ENCODE measurements at places on chromosomes 1 and 21.
A peak's percentile ranks its signal among the peaks of the same experiment; 100 is the strongest.

- H3K4me3 ChIP-seq = no peak overlapping the region
- peaks cover 2% of the 10 kb centered on the region for H3K4me1 ChIP-seq
- DNase-seq = no peak
Observed at GRCh38 chr1:172338295-172338735, 82.2 kb upstream of the C1orf105 start.

DNA sequence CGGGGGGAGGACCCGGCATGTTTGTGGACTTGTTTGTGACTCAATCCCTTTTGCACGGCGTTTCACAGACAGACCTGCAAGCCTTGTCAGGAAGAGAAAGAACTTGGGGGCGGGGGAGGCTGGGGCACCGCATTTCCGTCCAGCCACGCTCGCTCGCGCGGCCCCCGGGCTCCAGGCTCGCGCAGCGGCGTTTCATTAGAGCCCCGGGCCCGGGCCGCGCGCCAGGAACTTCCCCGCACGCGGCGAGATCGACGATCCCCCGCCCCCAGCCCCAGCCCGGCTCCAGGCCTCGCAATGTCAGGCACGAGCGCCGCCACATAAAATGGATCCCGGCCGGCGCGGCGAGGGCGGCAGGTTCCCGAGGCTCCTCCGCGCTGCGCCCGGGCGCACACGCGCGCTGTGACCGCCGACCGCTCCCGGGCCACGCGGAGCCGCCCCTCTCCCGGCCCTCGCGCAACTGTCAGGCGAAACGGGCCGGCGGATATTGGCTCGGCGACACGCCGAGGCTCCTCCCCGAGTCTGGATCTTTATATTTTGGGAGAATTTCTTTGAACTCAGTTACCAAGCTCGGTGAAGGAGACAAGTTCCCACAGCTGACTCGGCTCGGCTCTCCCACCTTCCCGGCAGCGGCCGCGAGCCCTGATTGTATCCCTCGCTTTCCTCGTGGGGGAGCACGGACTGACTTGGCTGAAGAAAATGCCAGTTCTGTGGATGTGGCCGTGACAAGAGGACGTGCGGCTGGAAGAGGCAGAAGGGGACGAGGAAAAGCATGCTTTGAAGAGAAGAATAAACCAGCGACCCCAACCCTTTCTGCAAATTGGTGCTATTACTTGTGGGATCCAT is at the start of gene KIF26B:
Gene KIF26B (plus strand): TSS at position 557 of the 843 bp plus-strand sequence. CDS start 440 bp downstream, outside the sequence.
- H3K27ac ChIP-seq = no peak within 1 kb of the TSS
- peak within 1 kb of the TSS; percentile 92 for H3K4me3 ChIP-seq

DNA sequence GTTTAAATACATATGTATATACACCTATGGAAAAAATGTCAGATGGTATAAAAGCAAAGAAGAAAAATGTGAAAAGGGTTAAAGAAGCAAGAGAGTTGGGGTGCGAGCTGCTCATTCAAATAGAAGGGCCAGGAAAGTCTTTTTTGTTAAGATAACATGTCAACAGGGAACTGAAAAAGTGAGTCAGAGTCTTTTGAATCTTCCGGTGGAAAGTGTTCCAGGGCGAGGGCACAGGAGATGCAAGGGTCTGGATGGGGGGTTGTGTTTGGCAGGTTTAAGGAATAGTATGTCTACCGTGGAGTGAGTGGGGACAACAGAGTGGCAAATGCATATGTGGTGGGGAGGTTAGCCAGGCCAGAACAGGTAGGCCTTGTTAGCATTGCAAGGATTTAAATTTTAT is 22.2 kb upstream of the GNG12 start:
- H3K27me3 ChIP-seq = peaks cover 16% of the 10 kb centered on the region
- DNase-seq = no peak

GRCh38 chr21:45244799-45245340 is 42.8 kb downstream of the POFUT2 start:
- H3K27ac ChIP-seq = no peak overlapping the region
- H3K36me3 ChIP-seq = peaks cover 6% of the 10 kb centered on the region
- no peak overlapping the region for H3K4me3 ChIP-seq
- peaks cover 4% of the 10 kb centered on the region for H3K27me3 ChIP-seq
- DNase-seq = no peak
- no peaks in the 10 kb centered on the region for H3K4me1 ChIP-seq

DNA sequence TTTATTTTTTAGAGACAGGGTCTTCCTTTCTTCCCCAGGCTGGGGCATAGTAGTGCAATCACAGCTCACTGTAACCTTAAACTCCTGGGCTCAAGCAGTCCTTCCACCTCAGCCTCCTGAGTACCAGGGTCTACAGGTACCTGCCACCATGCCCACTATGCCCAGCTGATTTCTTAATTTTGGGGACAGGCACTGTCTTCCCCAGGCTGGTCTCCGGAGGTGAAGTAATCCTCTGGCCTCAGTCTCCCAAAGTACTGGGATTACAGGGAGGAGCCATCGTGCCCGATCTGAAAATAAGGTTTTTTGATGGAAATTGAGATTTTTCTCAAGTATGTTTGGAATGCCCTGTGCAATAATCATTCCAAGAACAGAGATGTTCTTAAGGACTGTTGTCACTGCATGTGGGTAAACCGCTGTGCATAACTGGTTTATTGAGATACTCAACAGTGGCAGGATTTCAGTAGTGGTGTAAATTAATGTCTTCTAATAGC is 934 bp upstream of the MSH4 start:
- H3K27ac ChIP-seq = no peak overlapping the region
- H3K4me1 ChIP-seq = peaks cover 24% of the 10 kb centered on the region
- H3K4me3 ChIP-seq = no peak overlapping the region
- no peak for DNase-seq
- peaks cover 82% of the 10 kb centered on the region for H3K36me3 ChIP-seq

GRCh38 chr1:226428791-226429461 is 21.0 kb upstream of the PARP1 start:
- no peaks in the 10 kb centered on the region for H3K27me3 ChIP-seq
- no peak overlapping the region for H3K27ac ChIP-seq
- peak overlapping the region; percentile 51 for H3K4me3 ChIP-seq
- DNase-seq = no peak
- H3K36me3 ChIP-seq = no peaks in the 10 kb centered on the region

DNA sequence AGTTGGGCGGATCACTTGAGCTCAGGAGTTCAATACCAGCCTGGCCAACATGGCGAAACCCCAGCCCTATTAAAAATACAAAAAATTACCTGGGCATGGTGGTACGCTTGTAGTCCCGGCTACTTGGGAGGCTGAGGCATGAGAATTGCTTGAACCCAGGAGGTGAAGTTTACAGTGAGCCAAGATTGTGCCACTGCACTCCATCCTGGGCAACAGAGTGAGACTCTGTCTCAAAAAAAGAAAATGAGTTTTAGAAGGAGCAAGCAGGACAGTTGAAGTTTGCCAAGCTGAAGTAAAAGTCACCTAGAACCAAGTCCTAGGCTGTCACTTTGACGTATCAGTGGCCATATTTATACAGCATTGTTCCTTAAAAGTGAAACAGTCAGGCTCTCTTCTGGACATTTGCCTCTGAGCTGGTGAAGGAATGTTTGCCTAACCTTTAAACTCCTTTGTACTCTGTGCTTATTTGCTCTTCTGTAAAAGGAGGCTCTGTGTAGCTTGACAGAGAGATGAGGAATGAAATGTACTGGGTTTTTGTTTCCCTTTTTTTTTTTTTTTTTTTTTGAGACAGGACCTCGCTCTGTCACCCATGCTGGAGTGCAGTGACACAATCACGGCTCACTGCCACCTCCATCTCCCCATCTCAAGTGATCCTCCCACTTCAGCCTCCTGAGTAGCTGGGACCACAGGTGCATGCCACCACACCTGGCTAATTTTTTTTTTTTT is 2.8 kb downstream of the RAB4A start:
- H3K4me1 ChIP-seq = peaks cover 23% of the 10 kb centered on the region
- H3K27me3 ChIP-seq = no peaks in the 10 kb centered on the region
- no peak overlapping the region for H3K27ac ChIP-seq

DNA sequence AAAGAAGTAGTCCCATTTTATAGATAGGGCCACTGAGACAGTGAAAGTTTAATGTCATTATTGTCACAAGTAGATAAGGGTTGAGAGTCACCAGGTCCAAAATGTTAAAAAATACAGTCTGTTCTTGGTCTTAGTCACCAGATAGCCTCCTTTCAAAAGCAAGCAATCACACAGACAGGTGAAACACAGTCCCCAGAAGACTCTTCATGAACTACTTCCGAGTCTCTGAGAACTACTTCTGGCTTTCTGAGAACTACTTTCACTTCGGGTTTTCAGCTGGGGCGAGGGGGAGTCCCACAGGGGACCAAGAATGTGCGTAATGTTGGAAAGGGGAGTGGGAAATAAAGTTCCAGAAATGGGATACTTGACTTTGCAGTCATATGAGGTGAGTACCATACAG is 143.2 kb downstream of the HHIPL2 start:
- no peaks in the 10 kb centered on the region for H3K36me3 ChIP-seq
- H3K4me3 ChIP-seq = peak overlapping the region; percentile 72
- H3K27me3 ChIP-seq = no peaks in the 10 kb centered on the region

GRCh38 chr1:116877141-116877818 is 32.4 kb upstream of the PTGFRN start:
- H3K4me3 ChIP-seq = no peak overlapping the region
- DNase-seq = no peak
- peak overlapping the region; percentile 27 for H3K27ac ChIP-seq
- H3K27me3 ChIP-seq = no peaks in the 10 kb centered on the region

DNA sequence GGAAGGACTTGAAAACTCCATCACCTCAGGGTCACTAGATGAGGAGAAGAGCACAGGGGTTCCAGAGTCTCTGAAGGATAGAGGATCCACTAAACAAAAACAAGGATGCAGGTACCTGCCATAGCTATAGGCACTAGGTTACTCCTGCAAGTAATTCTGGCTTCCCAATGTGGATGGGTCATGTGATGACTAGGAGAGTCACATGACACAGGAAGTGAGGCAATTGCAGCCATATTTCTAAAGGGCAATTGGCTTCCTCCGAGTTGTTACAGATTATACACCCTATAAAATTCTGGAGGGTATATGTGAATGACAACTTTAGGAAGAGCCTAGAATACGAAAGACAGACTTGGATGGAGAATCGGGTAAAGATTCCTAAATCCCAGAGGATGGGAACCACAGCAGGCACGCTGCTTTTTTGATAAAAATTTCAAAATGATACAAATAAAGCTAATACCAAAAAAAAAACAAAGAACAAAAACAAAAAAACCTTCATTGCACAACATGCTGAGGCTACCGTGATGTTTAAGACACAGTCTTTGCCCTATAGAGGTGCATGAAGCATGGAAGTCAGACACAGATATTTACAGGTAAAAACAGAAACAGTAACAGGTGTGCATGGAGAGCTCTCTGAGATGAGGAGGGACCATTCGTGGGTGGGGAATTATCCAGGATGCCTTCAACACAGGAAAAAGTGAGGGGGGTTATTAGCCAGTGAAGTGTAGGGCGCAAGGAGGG is 10.5 kb downstream of the MTX1 start:
- H3K36me3 ChIP-seq = no peaks in the 10 kb centered on the region
- no peak for DNase-seq
- no peak overlapping the region for H3K4me3 ChIP-seq
- peak overlapping the region; percentile 61 for H3K27ac ChIP-seq

DNA sequence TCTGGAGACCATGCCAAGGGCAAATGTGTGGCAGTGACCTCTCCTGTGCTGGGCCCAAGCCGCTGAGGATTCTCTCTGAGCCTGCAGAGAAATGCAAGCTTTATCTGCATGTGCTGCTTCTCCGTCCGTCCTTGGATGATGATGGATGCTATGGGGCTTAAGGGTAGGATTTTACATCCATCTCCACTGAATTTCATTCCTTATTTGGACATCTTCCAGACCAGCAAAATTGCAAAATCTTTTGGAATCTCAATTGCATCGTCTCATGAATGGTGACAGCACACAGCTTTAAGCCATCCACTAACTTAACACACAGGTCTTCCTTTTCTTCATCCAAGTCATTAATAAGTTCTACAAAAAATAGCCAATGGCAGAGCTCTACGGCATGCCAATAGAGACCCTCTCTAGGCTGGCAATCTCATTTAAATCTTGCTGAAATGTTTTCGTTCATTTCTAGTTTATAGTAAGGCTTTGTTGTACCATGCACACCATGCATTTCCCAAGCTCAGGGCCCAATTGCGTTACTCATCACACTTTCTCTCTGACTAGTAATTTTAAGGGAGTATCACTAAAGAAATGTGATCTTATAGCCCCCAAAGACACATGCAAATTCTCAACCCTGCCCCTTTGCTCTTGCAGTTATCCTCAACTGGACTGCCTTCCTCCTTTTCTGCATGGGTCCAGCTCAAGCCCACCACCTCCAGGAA is 11.1 kb downstream of the BATF3 start:
- H3K27ac ChIP-seq = no peak overlapping the region
- H3K36me3 ChIP-seq = no peaks in the 10 kb centered on the region

DNA sequence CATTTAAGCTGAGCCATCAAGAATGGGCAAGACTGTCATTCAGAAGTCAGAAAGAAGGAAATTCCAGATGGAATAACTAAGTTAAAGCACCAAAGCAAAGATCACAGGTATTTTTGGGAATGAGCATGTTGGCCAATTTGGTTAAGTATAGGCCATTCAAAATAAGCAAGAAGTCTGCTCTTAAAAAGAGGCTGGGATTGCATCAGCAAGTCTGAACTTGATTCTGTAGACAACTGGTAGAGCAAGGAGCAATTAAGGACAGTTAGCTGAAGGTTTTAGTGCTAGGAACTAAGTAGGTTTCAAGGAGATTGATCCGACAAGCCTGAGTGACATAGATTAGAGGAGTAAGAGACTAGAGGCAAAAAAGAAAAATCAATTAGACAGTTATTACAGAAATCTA is 8.4 kb downstream of the ANKRD45 start:
- H3K36me3 ChIP-seq = no peaks in the 10 kb centered on the region
- H3K4me1 ChIP-seq = peaks cover 8% of the 10 kb centered on the region
- no peaks in the 10 kb centered on the region for H3K27me3 ChIP-seq
- no peak overlapping the region for H3K4me3 ChIP-seq

DNA sequence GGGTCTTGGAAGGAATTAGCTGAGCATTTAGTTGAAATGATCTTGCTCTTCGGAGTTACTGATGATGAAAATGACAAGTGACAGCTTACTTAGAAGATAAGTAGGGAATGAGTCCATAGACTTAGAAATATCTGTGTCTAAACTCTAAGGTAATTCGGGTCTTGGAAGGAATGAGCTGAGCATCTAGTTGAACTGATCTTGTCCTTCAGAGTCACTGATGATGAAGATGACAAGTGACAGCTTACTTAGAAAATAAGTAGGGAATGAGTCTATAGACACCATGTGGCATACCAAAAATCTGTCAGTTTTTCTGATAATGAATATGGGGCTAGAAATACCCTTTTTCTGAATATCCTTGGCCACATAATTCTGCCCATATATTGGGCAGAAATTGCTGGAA is 14.7 kb downstream of the CTTNBP2NL start:
- no peak for DNase-seq
- H3K36me3 ChIP-seq = no peaks in the 10 kb centered on the region
- H3K27ac ChIP-seq = no peak overlapping the region
- H3K4me3 ChIP-seq = no peak overlapping the region
- H3K4me1 ChIP-seq = no peaks in the 10 kb centered on the region

Data from naive thymus-derived CD8-positive, alpha-beta T cell (primary cell).